ENCODE measurements at places on chromosomes 1 and 21. TPM values are rescaled to one million over a fixed set of nuclear protein-coding genes. Genes with fewer than 3 reads are reported as not detected.

HSPA6 gene
- total RNA-seq, result not detected

KRTAP13-2 gene
- total RNA-seq, result not detected

HFM1 gene
- 0.11 TPM for total RNA-seq

PAQR6 gene
- 1.6 TPM for total RNA-seq

YTHDF2 gene
- 105 TPM for total RNA-seq

TNFRSF9 gene
- total RNA-seq, result 0.22 TPM

- DNase-seq, result no peak
- no peak within 1 kb of the TSS for H3K4me3 ChIP-seq
Measured at GRCh38 chr1:196887515-196888239, at the start of gene CFHR4. Gene CFHR4, plus strand, starts transcription at chr1:196888052. Its CDS starts 99 bp downstream, at chr1:196888151.

GRCh38 chr1:84907095-84907827, 14.3 kb upstream of the LPAR3 start:
- no peak overlapping the region for H3K4me3 ChIP-seq
- H3K27me3 ChIP-seq, result no peaks in the 10 kb centered on the region
- H3K4me1 ChIP-seq, result no peaks in the 10 kb centered on the region
- no peak overlapping the region for H3K27ac ChIP-seq
- no peak for DNase-seq

DNA sequence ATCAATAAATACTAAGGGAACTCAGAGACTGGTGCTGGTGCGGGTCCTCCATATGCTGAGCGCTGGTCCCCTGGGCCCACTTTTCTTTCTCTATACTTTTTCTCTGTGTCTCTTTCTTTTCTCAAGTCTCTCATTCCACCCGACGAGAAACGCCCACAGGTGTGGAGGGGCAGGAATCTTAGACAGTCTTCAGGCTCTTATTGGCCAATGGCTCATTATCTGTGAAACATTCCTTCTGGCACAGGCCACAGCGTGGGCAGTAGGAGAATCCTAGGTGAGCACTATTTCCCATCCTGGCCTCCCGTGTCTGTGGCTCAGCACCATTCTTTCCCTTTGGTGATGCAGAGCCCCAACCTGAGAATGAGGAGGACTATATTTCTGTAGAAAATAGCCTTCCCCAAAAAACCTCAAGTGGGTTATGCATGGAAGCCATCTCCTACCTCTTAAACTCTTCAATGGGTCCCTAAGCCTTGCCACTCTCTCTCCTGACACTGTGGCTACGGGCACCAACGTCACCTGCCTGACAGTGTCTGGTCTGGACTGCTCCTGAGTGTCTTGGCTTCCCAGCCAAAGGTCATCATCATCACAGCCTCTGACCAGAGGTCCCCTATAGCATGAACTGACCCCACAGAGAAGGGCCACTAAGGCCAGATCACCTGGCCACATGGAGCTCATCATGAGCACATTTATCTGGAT, 6.2 kb upstream of the SLAMF1 start:
- no peaks in the 10 kb centered on the region for H3K4me1 ChIP-seq
- no peak for DNase-seq
- no peak overlapping the region for H3K4me3 ChIP-seq
- H3K36me3 ChIP-seq, result no peaks in the 10 kb centered on the region

- H3K27me3 ChIP-seq, result no peaks in the 10 kb centered on the region
- no peak overlapping the region for H3K4me3 ChIP-seq
- no peak for DNase-seq
- peaks cover 15% of the 10 kb centered on the region for H3K4me1 ChIP-seq
- no peaks in the 10 kb centered on the region for H3K36me3 ChIP-seq
- no peak overlapping the region for H3K27ac ChIP-seq
Measured at GRCh38 chr1:110960777-110961420, 2.8 kb downstream of the LRIF1 start.

GRCh38 chr1:157781048-157781447, 4.1 kb upstream of the FCRL2 start:
- no peak overlapping the region for H3K27ac ChIP-seq
- DNase-seq, result no peak
- H3K4me1 ChIP-seq, result no peaks in the 10 kb centered on the region

- no peaks in the 10 kb centered on the region for H3K27me3 ChIP-seq
- DNase-seq, result peak; percentile 47
- H3K4me1 ChIP-seq, result peaks cover 33% of the 10 kb centered on the region
- peak overlapping the region; percentile 92 for H3K4me3 ChIP-seq
- no peaks in the 10 kb centered on the region for H3K36me3 ChIP-seq
- no peak overlapping the region for H3K27ac ChIP-seq
Measured at GRCh38 chr1:117368116-117369108, 1.2 kb downstream of the MAN1A2 start.

DNA sequence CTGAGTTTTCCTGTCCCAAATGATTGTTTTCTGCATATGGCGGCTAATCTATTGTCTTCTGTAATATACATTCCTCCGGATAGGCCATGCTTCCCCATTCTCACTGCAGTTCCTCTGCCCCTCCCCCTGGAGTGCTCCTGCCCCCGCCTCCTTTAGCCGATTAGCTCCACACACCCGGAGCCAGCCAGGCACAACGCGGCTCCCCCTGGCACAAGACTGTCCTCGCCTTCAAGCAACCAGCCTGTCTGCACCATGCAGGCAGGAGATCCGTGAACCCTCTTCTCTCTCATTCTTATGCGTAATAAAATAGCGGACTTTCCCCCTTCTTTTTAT, 18.0 kb downstream of the SERTAD4 start:
- peak overlapping the region; percentile 57 for H3K4me3 ChIP-seq
- peak overlapping the region; percentile 39 for H3K27ac ChIP-seq
- H3K36me3 ChIP-seq, result no peaks in the 10 kb centered on the region
- no peaks in the 10 kb centered on the region for H3K27me3 ChIP-seq
- peaks cover 22% of the 10 kb centered on the region for H3K4me1 ChIP-seq

DNA sequence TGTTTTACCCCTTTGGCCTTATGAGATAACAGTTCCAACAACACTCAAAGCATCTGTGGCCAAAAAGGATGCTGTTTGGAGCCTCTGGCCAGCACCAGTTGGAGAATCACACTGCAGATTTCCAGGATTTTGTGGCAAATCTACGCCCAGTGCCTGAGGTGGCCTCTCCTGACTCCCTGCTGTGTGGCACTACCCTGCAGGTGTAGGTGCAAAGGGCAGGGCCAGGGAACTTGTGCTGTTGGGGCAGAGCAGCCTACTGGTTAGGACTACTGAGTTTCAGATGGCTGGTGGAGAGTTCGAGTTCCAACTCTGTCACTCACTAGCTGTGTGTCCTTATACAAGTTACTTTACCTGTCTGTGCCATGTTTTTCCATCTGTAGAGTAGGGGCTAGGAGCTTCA, 170.5 kb downstream of the PTPRU start:
- H3K4me3 ChIP-seq, result no peak overlapping the region
- DNase-seq, result no peak
- H3K27me3 ChIP-seq, result no peaks in the 10 kb centered on the region
- no peaks in the 10 kb centered on the region for H3K36me3 ChIP-seq
- H3K4me1 ChIP-seq, result no peaks in the 10 kb centered on the region

- no peak for DNase-seq
- H3K4me1 ChIP-seq, result no peaks in the 10 kb centered on the region
- no peak overlapping the region for H3K27ac ChIP-seq
- no peak overlapping the region for H3K4me3 ChIP-seq
- no peaks in the 10 kb centered on the region for H3K36me3 ChIP-seq
Measured at GRCh38 chr1:237671262-237671661, 219.5 kb downstream of the ZP4 start.

- H3K27me3 ChIP-seq, result no peaks in the 10 kb centered on the region
- peaks cover 11% of the 10 kb centered on the region for H3K4me1 ChIP-seq
- no peak overlapping the region for H3K27ac ChIP-seq
- H3K4me3 ChIP-seq, result no peak overlapping the region
Measured at GRCh38 chr1:38117444-38117887, 70.9 kb upstream of the POU3F1 start.

DNA sequence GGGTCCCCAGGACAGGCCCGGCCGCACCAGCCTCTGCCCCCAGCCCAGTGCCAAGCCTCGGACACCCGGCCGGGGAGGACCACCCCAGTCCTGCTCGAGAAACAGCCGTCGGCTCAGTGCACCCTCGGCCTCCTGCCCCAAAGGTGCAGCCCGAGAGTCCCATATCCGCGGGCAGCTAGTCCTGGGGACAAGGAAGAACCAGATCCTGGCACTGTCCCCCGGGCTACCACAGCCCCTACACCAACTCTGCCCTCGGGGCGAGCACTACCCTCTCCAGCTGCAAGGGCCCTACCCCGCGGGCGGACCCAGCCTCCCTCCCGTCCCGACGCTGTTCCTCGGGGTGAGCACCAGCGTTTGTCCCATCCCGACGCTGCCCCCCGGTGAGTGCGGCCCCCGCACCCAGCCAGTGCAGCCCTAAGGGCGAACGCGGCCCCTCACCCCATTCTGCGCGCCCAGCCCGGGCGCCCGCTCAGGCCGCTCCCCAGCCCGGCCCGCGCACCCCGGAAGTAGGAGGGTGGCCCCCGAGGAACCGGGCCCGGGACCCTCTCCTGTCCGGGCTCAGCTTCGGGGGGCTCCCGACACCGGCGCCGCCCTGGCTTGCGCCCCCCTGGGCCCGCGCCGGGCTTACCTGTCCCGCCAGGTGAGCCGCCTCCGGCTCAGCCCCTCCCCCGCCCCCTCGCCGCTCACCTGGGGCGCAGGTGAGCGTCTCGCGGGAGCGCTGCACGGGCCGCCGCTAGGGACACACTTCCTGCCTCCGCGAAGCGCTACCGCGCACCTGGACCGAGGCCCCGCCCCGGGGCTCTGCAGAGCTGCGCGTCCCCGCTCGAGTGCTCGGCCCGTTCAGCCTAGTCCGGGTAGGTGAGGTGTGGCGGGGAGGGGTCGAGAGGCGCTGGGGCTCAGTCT, at the start of gene KDF1:
TSS of gene KDF1 (minus strand) at position 747 of the 903 bp plus-strand sequence. CDS start 8,088 bp downstream, outside the sequence.
- no peaks in the 10 kb centered on the region for H3K36me3 ChIP-seq
- H3K4me3 ChIP-seq, result no peak within 1 kb of the TSS
- no peak for DNase-seq
- peaks cover 16% of the 10 kb centered on the region for H3K4me1 ChIP-seq
- peaks cover 22% of the 10 kb centered on the region for H3K27me3 ChIP-seq

- no peak overlapping the region for H3K4me3 ChIP-seq
- DNase-seq, result no peak
Measured at GRCh38 chr21:28608646-28609045, 384.0 kb downstream of the LTN1 start.

DNA sequence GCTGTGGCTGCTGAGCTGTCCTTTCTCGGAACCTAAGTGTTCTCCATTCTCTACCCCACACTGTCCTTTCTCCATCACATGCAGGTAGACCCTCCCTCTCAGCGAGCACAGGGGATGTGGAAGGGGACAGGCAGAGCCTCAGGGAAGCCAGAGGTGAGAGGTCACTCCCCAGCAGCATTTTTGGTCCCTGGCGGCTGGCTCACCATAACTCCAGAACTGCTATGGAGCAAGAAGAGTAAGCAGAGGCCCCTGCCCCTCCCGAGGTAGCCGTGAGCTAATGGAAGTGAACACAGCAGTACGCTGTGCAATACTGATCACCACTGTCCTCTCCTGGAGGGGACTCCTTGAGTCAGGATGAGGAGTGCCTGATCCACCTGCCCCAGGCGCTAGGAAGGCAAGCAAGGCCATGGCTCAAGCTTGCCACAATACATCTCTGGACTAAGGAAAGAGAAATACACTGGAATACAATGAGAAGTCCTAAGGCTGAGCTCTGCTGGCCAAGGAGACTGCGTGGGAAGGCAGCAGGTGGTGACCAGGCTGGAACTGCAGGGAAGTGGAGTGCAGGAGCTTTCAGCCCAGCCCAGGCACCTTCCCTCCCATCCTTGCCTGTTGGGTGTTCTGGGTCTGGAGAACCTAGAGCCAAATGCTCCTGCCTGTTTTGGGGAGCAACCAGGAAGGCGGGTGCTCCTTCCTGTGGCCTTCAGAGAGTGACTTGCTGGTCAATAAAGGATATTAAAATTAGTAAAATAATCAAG, 96.2 kb downstream of the LAMC2 start:
- no peak overlapping the region for H3K4me3 ChIP-seq
- no peaks in the 10 kb centered on the region for H3K36me3 ChIP-seq
- peaks cover 12% of the 10 kb centered on the region for H3K4me1 ChIP-seq
- DNase-seq, result no peak

DNA sequence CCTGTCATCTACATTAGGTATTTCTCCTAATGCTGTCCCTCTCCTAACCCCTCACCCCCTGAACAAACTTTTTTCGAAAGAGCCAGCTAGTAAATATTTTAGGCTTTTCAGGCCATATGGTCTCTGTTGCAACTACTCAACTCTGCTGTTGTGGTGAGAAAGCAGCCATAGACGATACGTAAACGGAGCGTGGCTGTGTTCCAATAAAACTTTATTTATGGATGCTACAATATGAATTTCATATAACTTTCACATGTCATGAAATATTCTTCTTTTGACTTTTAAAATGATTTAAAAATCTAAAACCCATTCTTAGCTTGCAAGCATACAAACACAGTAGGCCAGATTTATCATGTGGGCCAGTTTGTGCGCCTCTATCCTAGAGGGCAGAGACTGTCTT, 11.2 kb upstream of the RPS6KA1 start:
- no peak for DNase-seq
- no peak overlapping the region for H3K4me3 ChIP-seq
- H3K27ac ChIP-seq, result no peak overlapping the region
- H3K27me3 ChIP-seq, result peaks cover 6% of the 10 kb centered on the region
- H3K4me1 ChIP-seq, result no peaks in the 10 kb centered on the region

DNA sequence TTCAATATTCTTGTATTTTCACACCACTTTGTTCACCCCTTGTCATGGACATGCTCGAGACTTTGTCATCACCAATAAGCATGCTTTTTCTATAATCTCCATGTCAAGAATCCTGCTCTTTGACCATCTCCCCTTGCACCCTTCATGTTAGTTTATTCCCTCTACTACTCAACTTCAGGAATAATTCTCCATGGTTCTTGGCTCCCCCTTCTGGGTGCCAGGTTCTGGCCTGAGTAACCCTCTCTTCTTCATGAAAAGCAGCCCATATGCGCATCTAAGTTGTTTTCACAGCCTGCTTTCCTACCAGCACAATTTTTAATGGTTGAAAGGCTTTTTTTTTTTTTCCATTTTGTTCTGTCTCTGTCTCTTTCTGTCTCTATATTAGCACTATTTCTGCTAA, 160.7 kb downstream of the LEPR start:
- H3K4me1 ChIP-seq, result no peaks in the 10 kb centered on the region
- H3K4me3 ChIP-seq, result no peak overlapping the region
- no peaks in the 10 kb centered on the region for H3K27me3 ChIP-seq
- H3K36me3 ChIP-seq, result no peaks in the 10 kb centered on the region
- no peak overlapping the region for H3K27ac ChIP-seq
- DNase-seq, result peak; percentile 36

- H3K4me3 ChIP-seq, result no peak overlapping the region
- DNase-seq, result peak; percentile 21
- H3K36me3 ChIP-seq, result no peaks in the 10 kb centered on the region
- peaks cover 31% of the 10 kb centered on the region for H3K4me1 ChIP-seq
- H3K27me3 ChIP-seq, result no peaks in the 10 kb centered on the region
Measured at GRCh38 chr1:92538413-92539061, 51.8 kb upstream of the GFI1 start.

Measured in endothelial cell of umbilical vein (primary cell).